ENCODE measurements at places on chromosomes 1 and 21.

DNA sequence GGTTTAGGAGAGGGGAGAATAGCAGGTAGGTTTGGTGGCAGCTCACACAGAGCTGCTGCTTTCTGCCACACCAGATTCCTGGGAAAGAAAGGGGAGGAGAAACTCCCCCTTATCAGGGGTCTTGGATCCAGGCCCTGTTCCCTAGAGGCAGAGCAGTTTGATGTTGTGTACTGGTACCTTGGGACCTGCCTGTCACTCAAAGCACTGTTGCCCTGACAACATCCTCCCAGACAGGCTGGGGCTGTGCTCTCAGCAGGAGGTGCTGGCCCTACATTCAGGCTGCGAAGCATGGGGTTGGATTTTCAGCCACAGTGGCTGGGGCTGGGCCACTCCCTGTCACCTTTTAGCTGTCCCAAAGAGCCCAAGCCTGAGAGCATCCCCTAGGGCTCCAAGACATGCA, 188.0 kb downstream of the GRIK3 start:
- no peak for DNase-seq

GRCh38 chr1:52676249-52676903, 21.8 kb downstream of the COA7 start:
- DNase-seq, result no peak

DNA sequence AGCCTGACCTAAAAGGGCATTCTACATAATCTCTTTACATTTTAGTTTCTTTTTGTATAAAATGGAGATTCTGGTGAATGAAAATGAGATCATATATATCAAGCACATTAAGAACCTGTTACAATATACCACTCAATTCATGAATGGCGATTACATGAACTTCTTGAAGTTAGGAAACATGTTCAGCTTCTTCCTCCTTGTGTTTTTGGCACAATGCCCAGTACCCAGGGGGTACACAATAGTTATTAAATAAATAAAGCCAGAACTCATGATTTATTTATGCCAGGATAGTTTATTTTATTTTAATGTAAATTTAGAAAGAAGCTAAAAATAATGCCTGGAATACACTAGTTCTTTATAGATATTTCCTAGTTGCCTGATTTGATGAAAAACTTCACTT, 186.0 kb upstream of the PTGFR start:
- DNase-seq, result no peak

DNA sequence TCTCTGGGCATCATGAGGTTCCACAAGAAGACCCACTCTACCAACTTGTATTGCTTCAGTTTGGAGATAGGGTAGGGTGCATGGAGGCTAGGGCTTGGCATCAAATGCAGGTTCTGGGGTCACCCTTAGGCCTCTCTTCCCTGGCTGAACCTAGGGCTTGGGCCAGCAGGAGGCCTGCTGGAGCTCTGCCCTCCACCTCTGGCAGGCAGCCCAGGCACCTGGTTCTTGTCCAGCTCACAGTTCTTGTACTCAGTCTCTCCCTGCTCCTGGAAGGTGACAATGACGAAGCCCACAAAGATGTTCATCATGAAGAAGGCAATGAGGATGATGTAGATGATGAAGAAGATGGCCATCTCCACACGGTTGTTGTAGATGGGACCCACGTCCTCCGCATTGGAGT, 37.5 kb upstream of the KIF21B start:
- DNase-seq, result no peak

DNA sequence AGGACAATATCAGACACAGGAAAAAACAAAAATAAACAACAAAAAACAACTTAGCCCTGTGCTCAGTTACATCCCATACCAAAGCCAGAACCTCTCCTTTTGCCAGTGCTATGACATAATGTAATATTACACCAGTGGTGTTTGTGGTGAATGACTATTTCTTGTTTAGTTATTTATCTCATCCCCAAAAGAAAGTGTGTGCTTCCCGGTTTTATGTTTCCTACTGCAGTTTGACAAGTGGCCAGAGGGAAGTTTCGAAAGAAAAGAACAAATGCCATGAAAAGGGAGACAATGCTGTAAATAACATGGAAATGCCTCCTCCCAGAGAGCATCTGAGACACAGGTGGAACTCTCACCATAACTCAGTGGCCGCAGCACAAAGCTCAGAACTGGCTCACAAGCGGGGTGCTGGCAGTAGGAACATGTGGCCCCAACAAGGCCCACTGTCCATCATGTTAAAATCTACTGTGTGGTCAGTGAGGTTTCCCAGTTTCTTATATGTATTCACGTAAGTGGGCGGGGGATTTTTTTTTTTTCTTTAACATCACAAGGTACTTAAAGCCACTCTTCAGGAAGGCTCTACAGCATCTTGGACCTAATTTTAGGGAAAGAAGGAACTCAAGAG, 158.2 kb downstream of the BARHL2 start:
- DNase-seq, result no peak

- DNase-seq, result no peak
These were observed 8.8 kb downstream of the ATP5IF1 start for GRCh38 chr1:28244549-28245251.

DNA sequence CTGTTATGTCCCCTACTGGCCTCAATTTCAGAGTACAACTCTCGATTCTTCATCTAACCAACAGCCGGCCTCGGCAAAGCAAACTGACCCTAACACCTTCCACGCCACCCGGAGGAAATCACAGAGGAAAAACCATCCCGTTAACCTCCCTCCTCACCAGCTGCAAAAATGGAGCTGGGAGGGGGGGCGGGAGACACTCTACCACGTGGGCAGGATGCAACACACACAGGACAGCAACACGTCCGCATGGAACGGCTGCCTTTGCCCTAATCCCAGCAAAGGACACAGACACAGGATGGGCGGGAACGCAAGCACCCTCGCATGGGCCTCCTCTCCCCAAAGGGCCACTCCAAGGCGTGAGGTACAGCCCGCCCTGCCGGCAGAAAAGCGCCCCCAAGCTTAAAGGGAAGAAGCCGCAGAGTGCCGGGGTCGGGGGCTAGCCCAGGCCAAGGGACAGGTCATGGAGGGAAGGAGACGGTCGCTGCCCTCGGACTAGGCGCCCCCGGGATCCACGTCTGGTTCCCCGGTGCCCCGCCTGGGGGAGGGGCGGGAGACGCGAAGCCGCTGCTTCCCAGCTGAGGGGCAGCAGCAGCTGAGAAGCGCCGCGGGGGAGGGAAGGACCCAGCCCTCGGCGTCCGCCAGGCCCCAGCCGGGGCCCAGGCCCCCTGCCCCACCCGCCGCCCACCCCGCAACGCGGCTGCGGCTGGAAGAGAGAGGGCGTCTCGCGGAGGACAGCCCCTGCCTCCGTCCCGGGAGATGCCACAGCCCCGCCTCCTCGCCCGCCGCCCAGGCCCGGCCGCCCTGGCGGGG, 590 bp downstream of the FOXJ3 start:
- peak; percentile 6 for DNase-seq

DNA sequence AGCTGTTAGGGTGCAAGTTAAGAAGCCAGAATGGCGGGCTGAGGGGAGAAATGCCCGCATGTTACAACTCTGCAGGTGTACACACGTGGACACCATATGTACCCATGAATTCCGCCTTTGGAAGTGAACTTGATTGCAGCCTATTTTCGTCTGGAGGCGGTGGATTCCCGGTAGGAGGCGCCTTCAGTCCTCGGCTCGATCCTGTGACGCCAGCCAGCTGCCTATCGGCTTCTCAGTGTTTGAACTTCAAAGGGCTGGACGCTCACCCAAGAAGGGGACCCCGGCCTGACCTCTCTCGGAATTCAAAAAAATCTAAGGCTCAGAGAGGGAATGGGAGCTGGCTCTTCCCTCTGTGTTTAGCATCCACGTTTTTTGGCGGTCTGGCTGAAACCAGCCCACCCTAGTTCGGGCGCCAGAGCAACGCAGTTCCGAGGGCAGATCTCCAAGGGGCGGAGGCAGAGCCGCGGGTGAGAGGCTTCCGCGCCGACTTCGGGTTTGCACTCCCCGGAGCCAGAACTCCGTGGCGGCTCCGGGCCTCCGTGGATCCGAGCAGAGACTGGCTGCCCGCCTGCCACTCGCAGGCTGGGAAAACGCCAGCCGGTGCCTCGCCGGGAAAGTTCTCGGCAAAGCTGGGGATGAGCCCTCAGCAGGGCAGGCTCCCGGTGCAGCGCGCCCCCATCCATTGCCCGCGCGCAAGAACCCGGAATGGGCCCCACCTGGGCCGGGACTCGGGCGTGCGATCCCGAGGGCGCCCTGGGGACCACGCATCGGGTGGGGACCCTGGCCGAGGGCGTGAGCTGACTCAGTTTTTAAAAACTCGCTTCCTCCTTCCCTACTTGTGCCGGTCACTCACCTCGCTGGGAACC, 996 bp upstream of the TMEM51 start:
- no peak for DNase-seq

DNA sequence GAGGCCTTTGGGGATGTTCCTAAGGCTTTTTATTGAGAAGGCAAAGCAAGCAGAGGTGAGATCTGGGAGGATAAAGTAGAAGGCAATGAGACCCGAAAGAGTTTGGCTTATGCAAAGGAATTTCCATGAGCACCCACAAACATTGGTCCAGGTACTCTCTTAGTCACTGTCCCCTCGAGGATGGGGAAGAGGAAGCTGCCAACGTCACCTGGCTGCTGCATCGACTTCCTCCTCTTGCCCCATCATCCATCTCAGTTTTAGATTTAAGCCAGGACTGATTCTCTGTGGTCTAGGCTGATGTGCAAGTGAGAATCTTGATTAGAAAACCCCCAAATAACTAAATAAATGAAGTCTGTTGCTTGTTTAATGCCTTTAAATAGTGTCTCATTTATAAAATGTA, 28.7 kb downstream of the RUNX1 start:
- no peak for DNase-seq

GRCh38 chr1:209383907-209384709, 199.4 kb upstream of the CAMK1G start:
- DNase-seq, result no peak

GRCh38 chr1:58032611-58033073, 513.9 kb downstream of the OMA1 start:
- no peak for DNase-seq

GRCh38 chr1:158058237-158058985, 65.0 kb downstream of the KIRREL1 start:
- no peak for DNase-seq

GRCh38 chr1:159999204-159999603, 32.6 kb downstream of the PIGM start:
- DNase-seq, result no peak

GRCh38 chr1:209512821-209513220, 70.7 kb upstream of the CAMK1G start:
- DNase-seq, result no peak

- DNase-seq, result no peak
These were observed 145.1 kb downstream of the TM2D1 start for GRCh38 chr1:61579802-61580201.

GRCh38 chr1:10473145-10473765, 926 bp upstream of the DFFA start:
- DNase-seq, result no peak

DNA sequence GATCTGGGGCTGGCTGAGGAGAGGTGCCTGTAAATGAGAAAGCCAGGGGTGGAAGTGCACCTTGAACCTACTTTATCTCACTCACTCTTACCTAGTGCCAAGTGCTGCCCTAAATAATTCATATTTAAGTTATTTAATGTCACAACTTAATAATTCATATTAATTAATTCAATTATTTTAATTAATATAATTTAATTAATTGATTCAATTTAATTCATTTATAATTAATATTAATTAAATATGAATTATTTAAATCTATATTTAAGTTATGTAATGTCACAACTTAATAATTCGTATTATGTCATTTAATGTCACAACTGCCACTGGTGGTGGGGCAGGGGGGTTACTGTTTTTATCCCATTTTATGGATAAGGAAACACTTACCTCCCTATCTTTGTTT, 361.6 kb upstream of the RUNX1 start:
- no peak for DNase-seq

DNA sequence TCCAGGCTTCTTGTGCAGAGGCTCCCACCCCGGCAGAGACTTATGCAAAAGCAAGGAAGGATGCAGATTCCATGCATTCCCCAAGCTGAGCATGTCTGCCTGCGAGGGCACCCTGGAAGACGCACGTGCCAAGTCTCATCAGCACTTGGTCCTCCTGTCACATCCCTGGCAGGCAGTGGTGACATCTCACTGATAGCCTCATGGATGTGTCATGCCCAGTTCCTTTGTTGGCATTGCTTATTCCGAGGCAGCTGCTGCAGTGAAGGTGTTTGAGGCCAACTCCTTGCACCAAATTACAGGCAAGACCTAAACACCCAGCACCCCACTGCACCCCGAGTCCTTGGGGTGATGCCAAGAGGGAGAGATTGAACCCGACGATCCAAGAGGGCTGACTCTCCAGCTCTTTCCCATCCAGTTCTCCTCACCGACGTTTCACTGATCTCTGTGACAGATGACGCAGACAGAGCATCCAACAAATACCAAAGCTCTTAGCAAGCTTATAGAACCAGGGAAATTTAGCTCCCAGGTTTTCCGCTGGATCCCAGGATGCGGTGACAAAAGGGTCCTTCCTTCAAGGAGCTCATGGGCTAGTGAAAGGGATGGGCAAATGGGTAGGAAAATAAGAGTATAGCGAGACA, 611.1 kb downstream of the AJAP1 start:
- no peak for DNase-seq

GRCh38 chr1:218755128-218755527, 410.0 kb downstream of the TGFB2 start:
- no peak for DNase-seq

GRCh38 chr1:27690183-27690582, 18.2 kb upstream of the IFI6 start:
- DNase-seq, result no peak

DNA sequence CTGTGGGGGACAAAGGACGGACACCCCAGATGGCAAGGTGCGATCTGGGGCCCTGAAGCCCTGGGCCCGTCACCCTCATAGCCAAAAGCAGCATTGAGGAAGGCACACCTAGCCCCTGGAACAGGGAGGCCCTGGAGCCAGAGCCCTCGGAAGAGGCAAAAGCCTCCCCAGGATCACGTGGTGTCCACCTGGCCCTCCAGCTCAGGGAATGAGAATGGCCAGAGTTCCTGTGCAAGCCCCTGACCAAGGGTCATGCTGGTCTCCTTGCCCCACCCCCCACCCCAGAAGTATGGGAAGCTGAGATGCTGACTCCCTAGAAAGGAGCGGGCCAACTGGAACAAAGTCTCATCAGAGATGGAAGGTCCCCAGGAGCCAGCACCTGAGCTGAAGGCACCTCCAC, 1.0 kb upstream of the PDZK1IP1 start:
- DNase-seq, result no peak
